ENCODE measurements at places on chromosomes 11 and 22.

GRCh38 chr11:124793466-124794278 lies 6.5 kb downstream of the MSANTD2 start:
- no peak for DNase-seq

DNA sequence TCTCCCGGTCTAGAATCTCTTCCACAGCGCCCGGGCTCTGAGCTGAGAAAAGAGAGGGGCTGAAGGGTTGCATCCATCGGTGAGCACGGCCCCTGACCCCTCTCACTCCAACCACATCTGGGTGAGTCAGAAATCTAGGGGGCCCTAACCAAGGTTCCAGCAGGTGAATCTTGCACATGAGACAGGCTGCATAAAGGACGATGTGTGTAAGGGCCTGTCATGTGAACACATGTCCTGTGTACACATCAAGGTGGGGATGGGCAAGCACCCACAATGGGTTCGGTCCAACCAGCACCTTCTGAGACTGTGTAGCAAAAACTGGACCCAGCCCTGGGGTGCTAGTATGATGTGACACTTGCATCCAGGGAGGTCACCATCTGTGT lies 1.2 kb downstream of the BET1L start:
- DNase-seq = no peak

GRCh38 chr11:61120706-61121191 lies 18.5 kb downstream of the CD5 start:
- DNase-seq = peak; percentile 55

DNA sequence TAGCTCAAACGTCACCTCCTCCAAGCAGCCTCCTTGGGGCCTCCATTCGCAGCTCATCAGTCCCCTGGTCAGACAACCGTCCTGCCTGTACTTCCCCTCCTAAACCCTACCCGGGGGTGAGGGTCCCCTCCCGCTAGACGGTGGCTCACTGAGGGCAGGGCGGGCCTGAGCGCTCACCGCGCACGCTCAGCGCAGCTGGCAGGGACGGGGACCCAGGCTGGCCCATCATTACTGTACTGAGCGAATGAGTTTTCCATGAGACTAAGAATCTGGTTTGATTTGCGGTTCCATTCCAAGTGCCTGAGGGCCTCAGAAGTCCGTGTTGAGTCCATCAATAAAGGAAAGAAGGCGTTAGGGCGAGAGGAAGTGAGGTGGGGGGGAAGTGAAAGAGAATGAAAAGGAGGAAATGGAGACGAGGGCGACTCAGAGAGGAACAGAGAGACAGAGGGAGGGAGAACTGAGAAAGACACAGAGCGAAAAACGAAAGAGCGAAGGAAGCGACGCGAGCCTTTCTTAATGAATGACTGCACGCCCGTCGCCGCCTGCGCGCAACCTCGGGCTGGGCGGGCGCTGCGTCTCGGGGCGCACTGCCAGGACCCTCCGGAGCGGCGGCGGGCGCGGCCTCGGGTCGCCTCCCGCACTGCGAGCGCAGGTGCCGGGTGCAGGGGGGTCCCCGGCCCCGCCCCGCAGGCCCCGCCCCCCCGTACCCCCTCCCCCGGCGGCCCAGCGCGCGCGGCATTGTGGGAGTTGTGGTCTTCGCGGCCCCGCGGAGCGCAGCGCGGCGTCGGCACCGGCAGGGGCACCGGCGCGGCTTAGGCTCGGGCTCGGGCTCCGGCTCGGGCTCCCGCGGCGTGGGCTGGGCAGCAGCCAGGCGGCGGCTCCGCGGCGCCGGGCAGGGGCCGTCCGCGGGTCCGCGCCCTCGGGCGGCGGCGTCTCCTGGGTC lies at the start of gene ASPHD2:
Gene ASPHD2 (plus strand): TSS at position 746 of the 943 bp plus-strand sequence. CDS start 4,356 bp downstream, outside the sequence.
- DNase-seq = peak; percentile 79

- DNase-seq = no peak
Measured at GRCh38 chr11:119081682-119082260, 2.9 kb upstream of the HMBS start.

DNA sequence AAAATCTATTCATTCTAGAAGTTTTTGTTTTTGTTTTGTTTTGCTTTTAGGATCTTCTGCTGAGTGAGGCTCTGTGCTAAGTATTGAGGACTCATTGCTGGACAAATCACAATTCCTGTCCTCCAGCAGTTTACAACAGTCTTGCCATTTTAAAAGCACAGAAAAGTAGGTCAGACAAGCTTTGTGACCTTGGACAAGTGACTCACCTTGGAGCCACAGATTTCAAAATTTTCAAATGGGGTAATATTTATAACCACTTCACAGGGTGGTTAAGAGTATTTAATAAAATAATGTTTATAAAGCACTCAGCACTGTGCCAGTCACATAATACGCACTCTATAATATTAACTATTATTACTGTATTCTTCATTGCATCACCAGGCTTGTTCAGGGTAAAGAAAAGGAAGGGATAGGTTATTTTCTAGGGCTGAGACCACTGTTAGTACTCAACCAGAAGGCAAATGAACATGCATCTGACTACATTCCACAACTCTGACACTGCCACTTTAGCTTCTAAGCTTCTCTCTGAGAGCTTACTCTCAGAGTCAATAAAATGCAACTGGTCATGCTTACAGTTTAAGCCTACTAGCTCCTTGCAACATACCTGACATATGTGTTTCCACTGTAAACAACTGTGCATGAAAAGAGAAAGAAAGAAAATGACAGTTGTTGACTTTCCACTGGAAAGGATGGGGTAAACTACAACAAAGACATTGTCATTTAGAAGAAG lies 63.2 kb upstream of the FIBIN start:
- DNase-seq = no peak

GRCh38 chr11:62705413-62705812 lies 1.8 kb downstream of the BSCL2 start:
- DNase-seq = no peak

Measured in stimulated activated CD4-positive, alpha-beta T cell treated with anti-CD3 and anti-CD28 coated beads, Interleukin-4, amount 100 ng/mL, for 4 hours (primary cell).